Activated T-cell treated with anti-CD3 and anti-CD28 coated beads for 1 hour (primary cell): ENCODE measurements at places on chromosomes 3 and 15.

DNA sequence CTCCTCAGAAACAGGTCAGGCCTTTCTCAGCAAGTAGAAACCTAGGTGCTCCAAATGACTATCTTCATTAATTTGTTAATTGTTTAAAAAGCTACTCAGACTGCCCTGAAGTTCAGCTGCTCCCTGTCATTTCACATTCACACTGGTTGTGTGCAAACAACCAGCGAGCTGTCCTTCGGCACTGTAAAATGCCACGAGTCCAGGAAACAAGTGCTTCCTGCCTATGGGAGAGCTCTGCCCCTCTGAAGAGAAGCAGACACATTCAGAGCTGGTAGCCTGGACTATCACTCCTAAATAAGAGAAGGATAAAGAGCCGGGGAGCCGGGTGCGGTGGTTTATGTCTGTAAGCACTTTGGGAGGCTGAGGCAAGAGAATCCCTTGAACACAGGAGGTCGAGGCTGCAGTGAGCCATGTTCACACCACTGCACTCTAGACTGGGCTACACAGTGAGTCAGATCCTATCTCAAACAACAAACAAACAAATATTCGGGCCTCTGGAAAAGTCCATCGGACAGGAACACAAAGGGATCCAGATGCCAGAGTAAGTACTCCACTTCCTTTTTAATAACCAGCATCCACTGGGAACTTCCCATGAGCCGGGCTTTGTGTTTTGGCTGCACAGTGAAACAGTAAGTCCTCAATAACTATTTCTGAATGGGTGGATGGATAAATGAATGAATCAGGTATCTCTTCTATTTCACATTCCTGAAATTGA, 114.4 kb upstream of the WNT5A start:
- no peak for DNase-seq

DNA sequence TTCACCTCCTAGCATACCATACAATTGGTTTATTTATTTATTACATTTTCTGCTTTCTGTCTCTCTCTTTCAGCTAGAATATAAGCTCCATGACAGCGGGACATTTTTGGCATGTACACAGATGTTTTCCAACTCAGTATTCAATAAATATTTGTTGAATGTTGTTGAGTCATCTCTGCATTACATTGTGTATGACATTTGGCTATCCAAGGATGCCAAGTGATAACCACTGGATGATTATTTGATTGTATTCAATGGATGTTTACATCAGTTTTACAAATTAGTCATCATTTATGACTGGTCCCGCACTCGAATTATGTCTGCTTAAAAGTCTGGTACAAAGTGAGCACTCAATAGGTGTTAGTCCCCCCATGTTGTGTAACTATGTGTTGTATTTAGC, 49.5 kb upstream of the STXBP5L start:
- DNase-seq: no peak

GRCh38 chr15:69557020-69557706, 104.5 kb downstream of the RPLP1 start:
- DNase-seq: no peak

DNA sequence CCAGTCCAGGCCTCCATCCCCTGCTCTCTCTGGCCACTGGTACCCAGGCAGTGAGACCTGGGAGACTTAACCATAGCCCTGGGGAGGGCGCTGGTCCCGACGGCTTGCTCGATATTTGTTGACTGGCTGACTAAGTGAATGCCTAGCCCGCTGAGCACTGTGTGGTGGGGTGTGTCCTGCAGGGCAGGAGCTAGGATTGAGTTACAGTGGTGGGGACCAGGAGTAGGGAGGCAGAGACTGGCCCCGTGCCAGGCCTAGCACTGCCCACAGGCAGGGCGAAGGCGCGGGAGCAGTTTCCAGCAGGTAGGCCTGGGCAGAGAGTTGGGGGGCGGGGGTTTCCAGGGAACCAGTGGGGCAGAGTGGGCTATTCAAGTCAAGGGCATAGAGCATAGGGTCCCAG, at the start of gene VILL:
TSS of gene VILL (plus strand) at position 260 of the 400 bp plus-strand sequence. CDS start 2,887 bp downstream, outside the sequence.
- no peak for DNase-seq

DNA sequence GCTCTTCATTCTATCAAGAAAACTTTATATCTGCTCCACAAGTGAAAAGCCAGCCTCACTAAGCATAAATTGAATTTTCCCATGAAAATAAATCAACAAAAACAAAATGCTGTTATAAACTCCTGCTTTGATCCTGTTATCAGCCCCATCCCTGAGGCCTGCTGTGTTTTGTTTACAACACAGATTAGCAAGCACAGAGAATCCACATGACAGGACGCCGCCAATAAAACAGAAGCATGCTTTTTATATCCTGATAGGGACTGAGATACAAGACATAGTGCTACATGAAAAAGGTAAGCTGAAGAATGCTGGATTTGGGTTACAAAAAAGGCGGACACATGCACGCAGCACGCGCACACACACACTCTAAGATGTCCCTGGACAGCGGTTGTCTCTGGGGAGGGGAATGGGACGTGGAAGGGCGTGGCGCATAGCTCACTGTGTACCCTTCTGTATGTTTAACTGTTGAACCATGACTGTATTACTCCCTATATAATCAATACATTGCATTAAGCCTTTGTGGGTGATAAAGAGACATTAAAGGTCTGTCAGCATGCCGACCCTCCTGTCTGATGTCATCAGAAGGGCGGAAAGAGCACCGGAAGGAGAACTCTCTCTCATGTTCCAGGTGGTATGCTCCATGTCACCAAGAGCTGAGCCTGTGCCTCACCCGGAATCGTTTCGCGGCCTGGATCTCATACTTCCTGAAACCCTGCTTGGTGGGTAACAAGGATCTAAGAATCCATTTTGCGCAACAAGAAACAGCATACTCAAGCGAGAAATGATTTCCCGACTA, 93.9 kb downstream of the IQSEC1 start:
- DNase-seq: no peak

DNA sequence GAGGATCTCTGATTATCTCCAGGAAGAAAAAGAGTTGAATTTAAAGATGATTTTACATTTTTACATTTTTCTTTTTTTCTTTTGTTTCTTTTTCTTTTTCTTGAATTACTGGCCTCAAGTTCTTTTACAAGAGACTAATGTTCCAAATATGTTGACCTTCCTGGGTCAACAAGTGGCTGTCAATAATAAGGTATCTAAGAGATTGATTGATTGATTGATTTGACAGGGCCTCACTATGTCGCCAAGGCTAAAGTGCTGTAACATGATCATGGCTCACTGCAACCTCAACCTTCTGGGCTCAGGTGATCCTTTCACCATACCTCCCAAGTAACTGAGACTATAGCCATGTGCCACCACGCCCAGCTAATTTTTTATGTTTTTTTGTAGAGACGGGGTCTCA, 44.6 kb downstream of the KIF9 start:
- no peak for DNase-seq

GRCh38 chr3:61936344-61936937, 375.1 kb downstream of the PTPRG start:
- no peak for DNase-seq

GRCh38 chr3:128083396-128083795, 31.2 kb downstream of the SEC61A1 start:
- DNase-seq: no peak

DNA sequence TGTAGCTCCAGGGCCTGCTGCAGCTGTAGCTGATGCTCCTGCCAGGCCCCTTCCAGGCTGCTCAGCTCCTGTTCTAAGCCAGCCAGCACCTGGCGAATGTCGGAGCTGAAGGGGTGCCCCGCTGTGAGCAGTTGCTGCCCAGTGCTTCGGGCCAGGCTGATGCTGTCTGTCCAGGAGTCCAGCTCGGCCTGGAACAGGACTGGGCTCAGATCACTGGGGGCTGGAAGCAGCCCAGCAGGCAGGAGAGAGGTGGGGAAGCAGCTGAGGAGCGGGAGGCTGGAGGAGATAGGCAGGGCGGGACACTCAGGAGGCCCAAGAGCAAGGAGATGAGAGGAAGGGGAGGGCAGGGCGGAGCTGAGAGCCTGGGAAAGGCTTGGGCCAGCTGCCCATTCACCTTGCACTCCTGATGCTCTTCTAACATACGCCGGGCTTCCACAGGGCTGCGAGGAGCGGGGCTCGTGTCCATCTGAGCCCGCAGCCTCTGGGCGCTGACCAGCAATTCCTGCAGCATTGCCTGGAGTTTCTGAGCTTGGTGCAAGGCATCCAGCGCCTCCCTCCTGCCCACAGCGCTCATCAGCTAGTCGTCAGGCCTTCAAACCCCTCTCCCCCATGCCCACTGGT, 23.2 kb downstream of the PLA2G4B start:
- no peak for DNase-seq

DNA sequence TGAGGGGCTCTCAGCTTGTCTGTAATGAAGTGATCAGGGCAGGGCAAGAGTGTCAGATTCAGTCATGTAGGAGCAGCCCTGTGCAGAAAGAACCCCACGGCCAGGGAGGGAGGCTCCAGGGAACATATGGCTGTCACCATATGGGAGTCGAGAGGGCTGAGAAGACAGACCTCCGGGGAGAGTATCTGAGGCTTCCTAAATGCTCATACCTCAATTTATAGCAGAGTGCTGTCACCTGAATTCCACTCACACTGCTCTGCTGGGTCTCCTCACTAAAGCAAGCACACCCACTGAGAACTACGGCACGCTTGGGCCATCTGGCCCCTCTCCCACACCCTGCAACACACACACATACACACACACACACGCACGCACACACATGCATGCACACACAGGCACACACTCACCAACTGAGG, 92.3 kb upstream of the TJP1 start:
- no peak for DNase-seq

GRCh38 chr3:189773056-189773455, 141.9 kb downstream of the TP63 start:
- no peak for DNase-seq
